Effector memory CD8-positive, alpha-beta T cell (primary cell): ENCODE measurements at places on chromosomes 16 and 17.

GRCh38 chr16:79994418-79994817 is 393.9 kb upstream of the MAF start:
- DNase-seq = no peak
- no peak overlapping the region for H3K4me3 ChIP-seq
- no peaks in the 10 kb centered on the region for H3K36me3 ChIP-seq
- H3K4me1 ChIP-seq = no peaks in the 10 kb centered on the region
- no peak overlapping the region for H3K27ac ChIP-seq

GRCh38 chr16:19281246-19281645 is 4.3 kb upstream of the CLEC19A start:
- DNase-seq = no peak
- H3K4me3 ChIP-seq = no peak overlapping the region
- no peaks in the 10 kb centered on the region for H3K4me1 ChIP-seq
- H3K36me3 ChIP-seq = peaks cover 4% of the 10 kb centered on the region
- no peaks in the 10 kb centered on the region for H3K27me3 ChIP-seq
- H3K27ac ChIP-seq = no peak overlapping the region

- H3K4me1 ChIP-seq = peaks cover 24% of the 10 kb centered on the region
- H3K4me3 ChIP-seq = no peak overlapping the region
- peak overlapping the region; percentile 59 for H3K27ac ChIP-seq
- no peak for DNase-seq
Observed at GRCh38 chr17:17097763-17098345, 55.6 kb downstream of the MPRIP start.

DNA sequence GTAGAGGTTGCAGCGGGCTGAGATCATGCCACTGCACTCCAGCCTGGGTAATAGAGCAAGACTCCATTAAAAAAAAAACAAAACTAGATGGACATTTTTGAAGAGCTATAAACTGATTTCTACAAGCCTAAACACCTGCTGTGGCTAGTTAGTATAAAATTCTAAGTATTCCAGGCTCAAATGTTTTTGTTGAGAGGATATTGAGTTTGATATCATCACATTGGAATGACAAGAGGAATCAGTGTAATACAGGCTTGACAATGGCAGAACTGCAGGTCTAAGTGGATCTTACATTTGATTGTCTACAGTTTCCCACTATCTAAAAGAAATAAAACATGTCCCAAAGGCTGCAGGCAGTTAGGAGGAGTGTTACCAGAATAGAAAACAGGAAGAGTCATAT is 23.9 kb upstream of the DLX3 start:
- H3K27ac ChIP-seq = no peak overlapping the region
- peaks cover 23% of the 10 kb centered on the region for H3K27me3 ChIP-seq
- DNase-seq = no peak
- H3K4me3 ChIP-seq = no peak overlapping the region
- H3K36me3 ChIP-seq = no peaks in the 10 kb centered on the region

GRCh38 chr17:15289285-15290183 is 24.4 kb upstream of the PMP22 start:
- peaks cover 62% of the 10 kb centered on the region for H3K27me3 ChIP-seq
- H3K4me3 ChIP-seq = no peak overlapping the region
- no peak overlapping the region for H3K27ac ChIP-seq

DNA sequence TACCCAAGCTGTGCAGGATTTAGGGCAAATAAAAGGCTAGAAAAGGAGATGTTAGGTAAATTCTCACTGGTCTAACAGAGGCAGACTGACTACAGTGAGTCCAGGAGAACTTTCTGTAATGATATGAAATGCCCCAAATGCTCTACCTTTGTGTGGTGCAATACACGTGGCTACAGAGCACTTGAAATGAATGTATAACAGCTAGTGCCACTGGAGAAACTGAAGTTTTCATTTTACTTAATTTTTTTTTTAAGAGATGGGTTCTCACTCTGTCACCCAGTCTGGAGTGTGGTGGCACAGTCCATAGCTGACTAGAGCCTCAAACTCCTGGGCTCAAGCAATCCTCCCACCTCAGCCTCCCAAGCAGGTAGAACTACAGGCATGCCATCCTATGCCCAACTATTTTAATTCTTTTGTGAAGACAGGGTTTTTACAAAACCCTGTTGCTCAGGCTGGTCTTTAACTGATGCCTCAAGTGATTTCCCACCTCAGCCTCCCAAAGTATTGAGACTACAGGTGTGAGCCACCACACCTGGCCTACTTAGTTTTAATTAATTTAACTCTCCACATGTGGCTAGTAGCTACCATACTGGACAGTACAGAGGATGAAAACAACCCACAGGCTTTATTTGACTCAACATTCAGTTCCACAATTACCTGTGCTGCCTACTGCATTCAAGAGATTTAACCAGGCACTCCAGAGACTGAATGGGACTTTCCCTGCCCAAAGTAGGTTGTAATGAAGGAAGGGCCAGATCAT is 84.8 kb upstream of the PLEKHM1 start:
- peaks cover 16% of the 10 kb centered on the region for H3K36me3 ChIP-seq
- no peak for DNase-seq
- no peaks in the 10 kb centered on the region for H3K27me3 ChIP-seq
- H3K27ac ChIP-seq = peak overlapping the region; percentile 73

- H3K4me1 ChIP-seq = peaks cover 12% of the 10 kb centered on the region
- peaks cover 80% of the 10 kb centered on the region for H3K36me3 ChIP-seq
- DNase-seq = no peak
- H3K4me3 ChIP-seq = no peak overlapping the region
- H3K27ac ChIP-seq = no peak overlapping the region
Observed at GRCh38 chr17:75695830-75696271, 25.4 kb upstream of the ITGB4 start.

DNA sequence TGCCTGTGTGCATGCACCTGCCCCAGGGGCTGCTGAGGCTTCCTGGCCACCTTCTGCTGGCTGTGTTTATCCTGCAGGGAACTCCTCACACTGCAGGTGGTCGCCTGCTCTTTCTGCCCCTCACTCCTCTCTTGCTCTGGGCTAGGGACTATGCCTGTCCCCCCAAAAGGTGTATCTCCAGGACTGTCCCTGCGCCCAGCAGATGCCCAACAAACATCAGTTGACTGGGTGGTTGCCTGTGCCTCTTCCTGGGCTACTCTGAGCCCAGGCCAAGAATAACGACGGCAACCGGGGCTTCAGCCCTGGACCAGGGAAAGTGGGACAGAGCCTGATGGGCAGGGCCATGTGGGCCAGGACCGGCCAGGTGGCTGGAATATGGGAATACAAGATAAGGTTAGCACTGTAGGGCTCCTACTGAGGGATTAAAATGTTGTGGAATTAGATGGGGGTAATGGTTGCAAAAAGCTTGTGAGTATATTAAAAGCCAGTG is 55.4 kb downstream of the VAC14 start:
- H3K27ac ChIP-seq = no peak overlapping the region
- no peak overlapping the region for H3K4me3 ChIP-seq
- H3K27me3 ChIP-seq = no peaks in the 10 kb centered on the region
- DNase-seq = no peak
- H3K36me3 ChIP-seq = peaks cover 11% of the 10 kb centered on the region

DNA sequence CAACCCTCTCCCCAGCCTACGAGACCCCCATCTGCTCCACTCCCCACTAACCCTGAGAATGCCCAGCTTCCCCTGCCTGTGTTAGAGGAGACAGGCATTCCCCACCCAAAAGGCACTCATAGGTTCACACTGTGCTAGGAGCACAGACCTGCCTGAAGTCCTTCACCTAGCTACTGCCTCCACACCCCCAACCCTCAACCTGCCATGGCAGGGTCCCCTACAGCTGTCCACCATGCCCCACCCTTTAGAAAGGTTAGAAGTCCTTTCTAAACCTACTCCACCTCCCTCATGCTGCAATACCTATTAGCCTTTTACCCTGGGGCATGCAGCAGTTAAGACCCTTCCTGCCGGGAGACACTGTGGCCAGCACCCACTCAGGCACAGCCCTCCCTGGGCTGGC is 9.1 kb downstream of the SRCIN1 start:
- peaks cover 100% of the 10 kb centered on the region for H3K27me3 ChIP-seq
- DNase-seq = no peak
- H3K36me3 ChIP-seq = no peaks in the 10 kb centered on the region

DNA sequence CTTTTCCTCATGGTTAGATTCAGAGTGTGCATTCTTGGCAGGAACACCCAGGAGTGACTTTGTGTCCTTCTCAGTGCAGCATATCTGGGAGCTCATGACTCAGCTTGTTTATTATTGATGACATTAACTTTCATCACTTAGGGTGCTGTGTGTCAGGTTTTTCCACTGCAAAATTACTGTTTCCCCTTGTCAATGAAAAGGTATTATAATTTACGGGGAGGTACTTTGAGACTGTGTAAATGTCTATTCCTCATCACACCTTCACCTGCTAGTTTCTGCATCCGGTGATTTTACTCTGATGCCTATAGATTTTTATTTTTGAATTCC is 50.5 kb downstream of the WWP2 start:
- peak overlapping the region; percentile 78 for H3K27ac ChIP-seq
- no peaks in the 10 kb centered on the region for H3K27me3 ChIP-seq
- DNase-seq = no peak
- peaks cover 26% of the 10 kb centered on the region for H3K36me3 ChIP-seq
- peaks cover 8% of the 10 kb centered on the region for H3K4me1 ChIP-seq

DNA sequence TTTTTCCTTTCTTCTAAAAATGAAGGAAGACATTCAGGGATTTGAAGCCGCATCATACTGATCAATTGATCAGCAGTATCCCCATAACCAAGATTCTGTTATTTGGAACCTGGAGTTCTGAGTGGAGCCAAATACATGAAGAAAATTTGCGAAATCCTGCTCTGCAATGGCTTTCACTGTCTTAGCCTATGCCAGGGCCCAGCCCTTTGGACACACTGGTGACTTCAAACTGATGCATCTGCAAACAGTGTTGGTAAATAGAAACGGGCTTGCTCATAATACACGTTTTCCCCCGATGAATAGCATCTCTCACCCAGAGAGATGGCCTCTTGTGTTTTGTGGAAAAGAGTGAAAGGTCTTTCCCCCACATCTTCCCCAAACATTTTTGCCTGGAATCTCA is 87.6 kb upstream of the TOX3 start:
- H3K4me3 ChIP-seq = no peak overlapping the region
- no peak overlapping the region for H3K27ac ChIP-seq
- no peak for DNase-seq
- H3K27me3 ChIP-seq = no peaks in the 10 kb centered on the region
- no peaks in the 10 kb centered on the region for H3K4me1 ChIP-seq

DNA sequence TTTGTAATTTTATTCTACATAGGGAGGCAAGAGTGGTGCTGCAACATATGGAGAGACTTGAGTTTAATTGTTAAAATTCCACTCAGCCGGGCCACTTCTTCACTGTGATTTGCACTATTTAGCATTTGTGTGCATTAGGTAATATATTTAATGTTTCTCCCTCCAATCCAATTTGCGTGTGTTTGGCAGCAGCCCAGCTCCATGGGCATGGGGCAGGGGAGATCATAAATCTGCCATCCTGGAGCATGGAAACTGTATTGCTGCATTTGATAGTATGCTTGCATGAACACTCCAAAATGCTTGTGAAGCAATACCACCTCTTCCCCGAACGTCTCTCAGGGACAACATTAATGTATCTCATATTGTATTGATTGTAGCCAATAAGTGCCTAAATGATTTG is 339.1 kb upstream of the RBFOX1 start:
- H3K36me3 ChIP-seq = peaks cover 3% of the 10 kb centered on the region
- no peaks in the 10 kb centered on the region for H3K27me3 ChIP-seq
- H3K27ac ChIP-seq = no peak overlapping the region
- H3K4me3 ChIP-seq = no peak overlapping the region
- no peak for DNase-seq

- peaks cover 4% of the 10 kb centered on the region for H3K36me3 ChIP-seq
- H3K27ac ChIP-seq = no peak overlapping the region
- no peak overlapping the region for H3K4me3 ChIP-seq
- no peak for DNase-seq
- H3K27me3 ChIP-seq = peaks cover 40% of the 10 kb centered on the region
Observed at GRCh38 chr17:15398736-15399331, 57.4 kb upstream of the TEKT3 start.

DNA sequence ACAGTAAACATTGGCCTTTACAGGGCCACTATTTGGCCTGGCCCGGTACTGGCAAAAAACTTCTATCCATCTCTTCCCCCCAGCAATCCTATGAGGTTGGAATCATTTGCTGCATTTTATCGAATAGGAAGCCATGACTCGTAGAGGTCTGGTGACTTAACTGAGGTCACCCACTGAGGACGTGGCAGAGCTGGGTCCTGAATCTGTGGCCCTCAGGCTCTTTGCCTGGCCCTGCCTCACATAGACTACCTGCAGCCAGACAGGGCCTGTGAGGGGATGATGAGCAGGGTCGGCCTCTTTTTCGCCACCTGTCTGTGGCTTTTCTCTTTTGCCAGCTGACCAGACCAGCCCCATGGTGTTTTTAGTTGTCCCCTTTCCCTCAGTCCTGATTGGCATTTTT is 1.9 kb downstream of the PPP4C start:
- peaks cover 31% of the 10 kb centered on the region for H3K4me1 ChIP-seq
- H3K27me3 ChIP-seq = no peaks in the 10 kb centered on the region
- DNase-seq = no peak
- peak overlapping the region; percentile 87 for H3K27ac ChIP-seq
- H3K36me3 ChIP-seq = peaks cover 58% of the 10 kb centered on the region

- H3K36me3 ChIP-seq = no peaks in the 10 kb centered on the region
- no peaks in the 10 kb centered on the region for H3K4me1 ChIP-seq
- peaks cover 22% of the 10 kb centered on the region for H3K27me3 ChIP-seq
- no peak for DNase-seq
- H3K4me3 ChIP-seq = no peak overlapping the region
- H3K27ac ChIP-seq = no peak overlapping the region
Observed at GRCh38 chr16:83300326-83300725, 507.5 kb upstream of the HSBP1 start.

- no peak overlapping the region for H3K4me3 ChIP-seq
- no peaks in the 10 kb centered on the region for H3K36me3 ChIP-seq
- no peak overlapping the region for H3K27ac ChIP-seq
- no peak for DNase-seq
- no peaks in the 10 kb centered on the region for H3K4me1 ChIP-seq
Observed at GRCh38 chr17:31415004-31415454, 23.6 kb downstream of the RAB11FIP4 start.

DNA sequence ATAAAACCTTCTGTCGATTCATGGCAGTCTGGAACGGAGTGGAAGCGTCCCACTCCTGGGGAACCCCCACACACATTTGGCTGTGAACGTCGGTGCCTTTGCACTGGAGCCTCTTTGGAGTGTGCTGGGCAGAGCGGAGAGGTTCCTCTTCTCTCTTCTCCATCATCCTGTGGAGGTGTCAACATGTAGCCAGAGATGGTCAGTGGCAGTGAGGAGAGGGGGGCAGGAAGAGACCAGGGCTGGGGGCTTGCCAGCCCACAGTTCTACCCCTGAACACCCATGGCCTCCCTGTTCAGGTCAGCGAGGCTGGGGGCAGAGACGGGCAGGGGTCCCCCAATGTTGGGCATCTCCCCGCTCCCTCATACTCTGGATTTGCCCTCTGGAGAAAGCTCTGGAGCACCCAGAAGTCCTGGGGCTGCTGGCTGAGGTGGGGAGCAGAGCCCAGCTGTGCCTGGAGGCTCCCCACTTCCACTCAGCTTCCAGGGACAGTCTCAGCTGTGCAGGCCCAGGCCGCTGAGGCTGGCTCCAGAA is 223.7 kb downstream of the SEC14L1 start:
- H3K36me3 ChIP-seq = no peaks in the 10 kb centered on the region
- peak overlapping the region; percentile 57 for H3K4me3 ChIP-seq
- peaks cover 30% of the 10 kb centered on the region for H3K4me1 ChIP-seq
- H3K27me3 ChIP-seq = no peaks in the 10 kb centered on the region
